ENCODE measurements at places on chromosomes 6 and 20.

DNA sequence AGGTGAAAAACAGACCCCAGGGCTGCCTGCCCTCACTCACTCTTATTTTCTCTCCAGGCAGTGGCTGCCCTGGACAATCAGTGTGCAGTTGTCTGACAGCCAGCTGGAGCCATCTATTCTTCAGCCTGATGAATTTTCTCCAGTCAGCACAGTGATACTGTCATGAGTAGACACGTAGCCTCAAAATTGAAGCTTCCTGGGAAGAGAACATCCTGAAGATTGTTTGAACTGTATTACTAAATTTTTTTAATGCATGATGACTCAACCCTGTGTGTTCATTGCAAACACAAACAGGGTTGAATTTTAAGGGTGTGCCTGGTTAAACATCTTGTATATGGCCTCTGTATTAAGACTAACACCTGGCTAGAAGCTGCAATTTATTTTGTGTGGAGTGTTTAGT lies 49.8 kb upstream of the STXBP5 start:
- DNase-seq = no peak

GRCh38 chr20:63230800-63231268 lies 4.9 kb upstream of the BIRC7 start:
- no peak for DNase-seq

DNA sequence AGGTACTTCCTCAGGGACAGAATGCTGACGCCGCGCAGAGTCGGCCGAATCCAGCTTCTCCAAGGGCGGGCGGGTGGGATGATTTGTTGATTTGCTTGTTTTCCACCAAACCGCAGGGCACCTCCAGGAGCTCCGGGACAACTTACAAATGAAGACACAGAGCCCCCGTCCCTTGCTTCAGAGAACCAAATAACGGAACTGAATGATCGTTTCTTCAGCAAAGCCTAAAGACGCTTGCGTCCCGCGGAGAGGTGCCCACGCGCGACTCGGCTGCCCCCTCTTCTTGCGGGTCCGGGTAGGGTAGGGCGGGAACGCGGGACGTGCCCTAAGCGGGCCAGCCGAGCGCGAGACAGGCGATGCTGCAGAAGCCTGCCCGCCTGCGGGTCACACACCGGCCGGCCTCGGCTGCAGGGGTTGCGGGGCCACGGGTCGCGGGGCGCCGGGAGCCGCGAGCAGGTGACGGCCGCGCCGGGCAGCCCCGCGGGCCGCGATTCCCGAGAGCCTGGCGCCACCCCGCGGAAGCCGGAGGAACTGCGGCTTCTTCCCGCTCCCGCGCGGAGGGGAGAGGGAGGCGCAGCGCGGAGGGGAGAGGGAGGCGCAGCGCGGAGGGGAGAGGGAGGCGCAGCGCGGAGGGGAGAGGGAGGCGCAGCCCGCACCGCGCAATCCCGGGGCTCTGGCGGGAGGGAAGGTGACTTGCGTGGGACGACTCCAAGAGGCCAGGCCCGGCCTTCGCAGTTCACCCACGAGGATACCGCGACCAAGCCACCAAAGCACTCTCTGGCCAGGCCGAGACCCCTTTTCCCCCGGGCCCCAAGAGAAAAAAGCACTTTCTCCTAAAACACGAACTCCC lies 7.7 kb upstream of the FOXF2 start:
- no peak for DNase-seq

- no peak for DNase-seq
Measured at GRCh38 chr6:15153191-15153590, 92.7 kb upstream of the JARID2 start.

- DNase-seq = no peak
Measured at GRCh38 chr6:34657307-34657978, 39.1 kb downstream of the ILRUN start.

GRCh38 chr20:24776755-24777271 lies 172.3 kb upstream of the CST7 start:
- no peak for DNase-seq

DNA sequence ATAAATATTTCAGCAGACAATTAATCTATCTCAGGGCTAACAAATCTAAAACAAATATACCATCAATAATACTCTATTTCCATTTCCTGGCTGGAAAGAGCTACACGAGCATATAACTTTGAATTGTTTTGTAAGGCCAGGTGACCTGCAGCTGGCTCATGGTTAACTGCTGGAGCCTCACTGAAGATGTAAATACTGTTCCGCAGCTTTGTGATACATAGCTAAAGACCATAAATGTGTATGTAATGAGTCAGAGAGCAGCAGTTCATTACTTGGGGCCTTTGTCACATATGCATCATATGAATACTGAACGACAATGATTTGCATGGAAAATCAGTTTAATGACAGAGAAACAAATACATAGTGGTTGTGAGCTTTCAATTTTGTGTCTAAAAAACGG lies 109.4 kb upstream of the CCN2 start:
- no peak for DNase-seq

- DNase-seq = no peak
Measured at GRCh38 chr20:25629816-25630499, 6.1 kb upstream of the NANP start.

GRCh38 chr6:1695546-1696462 lies 86.1 kb downstream of the FOXC1 start:
- DNase-seq = no peak

DNA sequence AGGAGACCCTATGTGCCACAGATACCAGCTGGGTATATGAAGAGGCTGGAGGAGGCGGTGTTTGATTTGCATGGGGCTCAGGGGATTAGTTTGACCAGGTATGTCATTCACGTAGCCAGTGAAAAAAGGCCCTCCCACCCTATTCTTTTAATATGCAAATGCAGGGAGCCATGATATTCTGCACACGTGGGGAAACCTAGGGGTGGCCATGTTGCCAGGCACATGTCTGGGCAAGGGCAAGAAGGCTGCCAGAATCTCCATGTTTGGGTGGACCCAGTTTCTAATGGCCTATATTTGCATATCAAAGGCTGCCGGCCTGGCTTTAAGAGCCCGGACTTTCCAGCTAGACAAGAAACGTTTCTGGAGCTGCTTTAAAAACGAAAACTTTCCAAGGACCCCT lies 60.4 kb downstream of the SOX4 start:
- no peak for DNase-seq

DNA sequence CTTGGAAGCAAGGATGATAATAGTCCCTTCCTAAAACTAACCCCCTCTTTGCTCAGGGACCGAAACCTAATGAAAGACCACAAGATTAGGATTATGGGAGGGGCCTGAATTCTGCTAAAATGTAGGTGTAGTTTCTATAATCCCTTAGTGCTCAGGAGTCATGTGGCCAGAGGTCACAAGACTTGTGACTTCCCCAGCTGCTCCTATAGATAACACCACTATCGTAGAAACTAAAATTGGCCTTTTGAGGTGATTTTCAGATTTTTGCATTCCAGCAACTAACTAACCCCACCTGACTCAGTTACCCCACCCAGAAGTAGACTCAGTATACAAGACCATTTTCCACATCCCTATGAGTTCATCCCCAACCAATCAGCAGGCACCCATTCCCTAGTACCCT lies 42.1 kb downstream of the MDN1 start:
- no peak for DNase-seq

DNA sequence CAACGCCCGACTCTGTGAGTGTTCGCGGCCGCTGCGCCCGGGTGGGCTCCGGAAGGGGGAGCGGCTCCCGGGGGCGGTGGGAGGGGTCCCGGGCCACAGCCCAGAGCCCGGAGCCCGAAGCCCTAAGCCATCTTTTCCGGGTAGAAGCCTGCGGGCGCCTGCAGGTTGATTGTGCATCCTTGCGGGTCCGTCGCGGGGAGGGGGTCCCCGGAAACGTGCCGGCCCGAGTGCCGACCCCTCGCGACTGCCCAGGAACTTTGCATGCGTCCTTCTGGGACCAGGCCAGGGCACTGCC lies 413 bp downstream of the PTPRA start:
- DNase-seq = no peak

- no peak for DNase-seq
Measured at GRCh38 chr6:84119277-84119676, 85.7 kb downstream of the MRAP2 start.

DNA sequence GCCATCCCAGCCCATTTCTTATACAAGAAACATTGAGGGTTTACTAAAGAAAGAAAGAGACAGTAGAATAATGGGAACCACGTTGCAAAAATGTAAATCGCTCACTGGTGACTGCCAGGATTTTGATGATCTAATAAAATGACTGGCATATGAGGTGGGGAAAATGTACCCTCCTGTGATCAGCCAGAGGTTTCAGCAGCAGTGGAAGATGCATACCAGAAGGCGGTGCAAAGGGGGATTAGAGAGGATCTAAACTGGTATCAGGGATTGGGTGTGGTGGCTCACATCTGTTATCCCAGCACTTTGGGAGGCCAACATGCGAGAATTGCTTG lies 60.8 kb upstream of the DDR1 start:
- no peak for DNase-seq

- DNase-seq = no peak
Measured at GRCh38 chr6:73487473-73487872, 25.9 kb downstream of the MTO1 start.

DNA sequence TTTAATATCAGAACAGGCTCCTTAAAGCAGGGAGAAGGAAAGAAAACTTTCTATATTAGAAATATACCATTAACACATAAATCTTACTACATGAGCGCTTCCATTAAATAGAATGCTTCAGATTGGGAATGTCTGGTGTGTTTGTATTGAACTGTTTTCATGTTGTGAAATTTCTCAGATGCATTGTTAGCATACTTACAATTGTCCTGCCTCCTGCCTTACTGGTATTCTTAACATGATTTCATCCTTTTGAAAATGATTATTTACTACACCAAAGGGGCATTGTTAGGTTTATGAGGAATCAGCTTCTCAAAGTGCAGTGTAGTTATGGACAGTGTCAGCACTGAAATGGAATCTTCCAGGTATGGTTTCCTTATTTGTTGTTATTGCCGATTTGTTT lies 145.6 kb downstream of the MTFR2 start:
- no peak for DNase-seq

- DNase-seq = no peak
Measured at GRCh38 chr6:34149452-34149810, 3.5 kb upstream of the GRM4 start.

GRCh38 chr6:70456735-70457134 lies 43.4 kb downstream of the FAM135A start:
- no peak for DNase-seq

GRCh38 chr6:105178636-105179035 lies 1.2 kb downstream of the POPDC3 start:
- no peak for DNase-seq

DNA sequence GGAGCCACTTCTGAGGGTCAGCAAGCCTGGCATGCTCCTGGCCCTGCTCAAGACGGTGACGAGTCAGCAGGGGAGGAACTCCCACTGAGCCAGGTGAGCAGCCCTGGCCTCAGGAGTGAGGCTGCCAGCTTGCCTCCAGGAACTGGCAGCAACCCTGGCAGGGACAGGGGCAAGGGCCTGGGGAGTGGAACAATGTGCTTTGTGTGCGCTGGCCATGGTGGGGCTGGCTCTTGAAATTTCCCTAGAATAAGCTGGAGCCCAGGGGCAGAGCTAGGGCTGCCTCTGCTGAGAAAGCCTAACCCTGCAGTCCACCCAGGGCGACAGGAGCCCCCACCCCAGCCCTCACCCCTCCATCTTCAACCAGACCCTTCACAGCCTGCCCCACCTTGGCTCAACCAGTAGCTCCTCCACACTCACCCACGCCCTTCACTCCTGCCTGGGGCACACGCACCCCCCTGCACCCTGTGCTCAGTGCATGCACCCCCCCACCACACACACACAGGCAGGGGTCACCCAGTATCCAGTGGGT lies 88.0 kb downstream of the MRPL14 start:
- no peak for DNase-seq

DNA sequence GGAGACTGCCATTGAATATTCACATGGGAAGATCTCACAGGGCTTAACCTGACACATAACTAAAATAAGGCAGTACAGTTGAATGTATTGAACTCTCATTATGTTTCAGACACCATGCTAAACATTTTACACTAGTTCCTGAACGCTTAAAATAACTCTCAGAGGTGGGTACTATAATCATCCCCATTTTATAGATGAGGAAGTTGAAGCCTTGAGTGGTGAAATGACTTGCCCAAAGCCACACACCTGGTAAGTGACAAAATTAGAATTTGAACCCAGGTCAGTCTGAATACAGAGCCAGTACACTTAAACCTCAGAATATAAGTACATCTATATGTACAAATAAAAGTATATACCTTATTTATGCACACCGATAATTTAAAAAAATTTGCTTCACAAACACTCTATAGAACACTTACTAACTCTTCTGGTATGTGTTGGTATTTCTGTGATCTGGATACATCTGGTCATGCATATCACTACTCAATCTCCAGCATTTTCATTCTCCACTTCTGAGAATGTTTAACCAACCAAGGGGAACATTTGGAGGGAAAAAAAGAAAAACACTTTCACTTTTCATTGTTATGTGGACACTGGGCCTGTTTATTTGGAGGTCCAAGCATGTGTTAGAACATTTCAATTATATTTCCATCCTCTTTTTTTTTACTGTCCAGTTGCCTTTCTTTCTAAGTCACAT lies 4.6 kb upstream of the BICRAL start:
- DNase-seq = no peak

GRCh38 chr20:22578221-22579118 lies 5.9 kb downstream of the FOXA2 start:
- DNase-seq = no peak

GRCh38 chr20:49505518-49505917 lies 23.1 kb upstream of the KCNB1 start:
- DNase-seq = no peak

DNA sequence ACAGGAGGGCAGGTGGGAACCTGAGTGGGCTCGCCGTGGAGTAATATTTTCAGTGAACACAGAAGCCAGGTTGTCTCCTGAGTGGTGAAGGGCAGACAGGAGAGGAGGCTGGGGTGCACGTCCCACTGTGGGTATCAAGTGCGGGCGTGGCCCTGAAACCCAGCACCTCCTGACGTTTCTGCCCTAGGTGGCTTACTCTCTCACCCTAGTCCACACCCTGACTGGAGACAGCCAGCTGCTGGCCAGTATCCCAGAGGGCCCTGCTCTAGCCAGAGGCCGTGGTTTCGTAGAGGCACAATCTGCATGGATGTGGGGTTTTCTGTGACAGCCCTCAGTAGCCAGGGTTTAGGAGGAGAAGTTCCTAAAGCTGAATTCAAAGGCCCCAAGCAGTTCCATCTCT lies 86.7 kb downstream of the TRERF1 start:
- no peak for DNase-seq
